Kidney glomerular epithelial cell (primary cell): ENCODE measurements at places on chromosomes 11 and 22.

DNA sequence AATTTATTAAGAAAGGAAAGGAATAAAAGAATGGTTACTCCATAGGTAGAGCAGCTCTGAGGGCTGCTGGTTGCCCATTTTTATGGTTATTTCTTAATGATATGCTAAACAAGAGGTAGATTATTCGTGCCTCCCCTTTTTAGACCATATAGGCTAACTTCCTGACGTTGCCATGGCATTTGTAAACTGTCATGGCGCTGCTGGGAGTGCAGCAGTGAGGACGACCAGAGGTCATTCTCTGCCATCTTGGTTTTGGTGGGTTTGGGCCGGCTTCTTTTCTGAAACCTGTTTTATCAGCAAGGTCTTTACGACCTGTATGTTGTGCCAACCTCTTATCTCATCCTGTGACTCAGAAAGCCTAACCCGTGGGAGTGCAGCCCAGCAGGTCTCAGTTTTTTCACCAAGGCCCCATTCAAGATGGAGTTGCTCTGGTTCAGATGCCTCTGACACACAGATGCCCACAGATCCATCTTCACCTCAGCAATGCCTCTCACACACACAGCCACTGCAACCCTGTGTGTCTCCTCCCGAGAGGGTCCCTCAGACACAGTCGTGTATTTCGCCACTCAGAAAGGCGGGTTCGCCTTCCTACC, 16.4 kb upstream of the JAM3 start:
- DNase-seq: no peak

- DNase-seq: no peak
Measured at GRCh38 chr22:36280379-36280778, 27.4 kb downstream of the APOL1 start.

DNA sequence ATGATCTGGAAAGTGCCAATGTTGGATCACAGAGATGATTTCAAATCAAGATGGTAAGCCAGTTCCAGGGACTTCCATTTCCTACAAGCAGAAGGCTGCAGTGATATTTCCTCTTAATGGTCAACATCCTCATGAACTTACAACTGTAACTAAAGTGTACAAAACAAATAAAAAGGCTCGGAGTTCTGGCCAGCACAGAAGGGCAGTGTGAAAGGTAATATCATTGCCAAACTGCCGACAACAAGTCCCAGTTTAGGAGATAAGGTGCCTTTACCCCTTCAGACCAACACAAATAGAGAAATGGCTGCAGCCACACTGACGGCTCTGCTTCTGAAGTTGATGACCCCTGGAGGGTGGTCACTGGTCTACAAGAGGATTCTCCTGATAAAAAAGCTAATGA, 91.1 kb downstream of the ETS1 start:
- no peak for DNase-seq

- DNase-seq: peak; percentile 83
Measured at GRCh38 chr11:66891851-66892660, 35.2 kb downstream of the LRFN4 start.

DNA sequence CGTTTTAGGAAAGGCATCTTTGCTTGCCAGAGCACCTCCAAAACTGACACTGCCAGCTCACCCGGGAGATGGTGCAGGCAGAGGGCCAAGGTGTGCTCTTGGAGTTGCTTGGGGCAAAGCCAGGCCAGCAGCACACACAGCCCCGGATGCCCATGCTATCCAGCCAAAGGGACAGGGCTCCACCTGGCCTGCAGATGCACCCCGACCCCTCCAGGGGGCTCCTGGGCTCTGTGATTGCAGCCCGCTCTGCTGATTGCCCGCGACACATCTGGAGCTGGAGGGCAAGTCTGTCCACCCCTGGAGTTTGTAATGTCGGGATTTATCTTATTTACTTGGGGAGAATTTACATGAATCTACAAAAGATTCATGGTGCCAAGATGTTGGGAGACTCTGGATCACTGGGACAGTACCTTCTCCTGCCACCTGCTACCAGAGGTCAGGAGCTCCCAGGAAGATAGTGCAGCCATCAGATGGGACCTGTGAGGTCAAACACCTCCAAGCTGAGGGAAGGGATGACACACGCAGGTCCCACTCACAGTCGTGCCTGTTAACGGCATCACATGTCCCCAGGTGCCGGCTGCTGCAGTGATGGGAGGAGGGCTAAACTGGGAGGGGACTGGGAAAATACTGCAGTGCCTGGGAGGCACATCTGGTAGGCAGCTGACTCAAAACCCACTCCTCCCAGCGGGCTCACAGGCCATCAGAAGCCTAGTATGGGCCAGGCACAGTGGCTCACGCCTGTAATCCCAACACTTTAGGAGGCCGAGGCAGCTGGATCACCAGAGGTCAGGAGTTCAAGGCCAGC, 17.2 kb downstream of the CBX7 start:
- DNase-seq: peak; percentile 16

DNA sequence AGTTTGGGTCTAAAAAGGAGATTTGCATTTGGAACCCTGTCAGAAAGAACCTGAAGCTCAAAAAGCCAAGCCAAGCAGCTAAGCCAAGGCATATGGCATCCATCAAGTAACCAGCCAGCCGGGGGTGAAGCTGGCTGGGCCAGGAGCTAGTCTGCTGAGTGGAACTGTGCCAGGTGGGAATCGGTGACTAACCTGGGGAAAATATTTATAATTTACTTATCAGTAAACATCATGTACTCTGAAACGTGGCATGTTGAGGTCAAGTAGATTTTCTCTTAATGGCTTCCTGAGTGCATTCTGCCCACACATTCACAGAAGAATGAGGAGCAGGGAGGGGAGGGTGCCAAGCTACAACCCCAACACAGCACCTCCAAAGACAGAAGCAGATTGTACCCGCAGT, 70.5 kb upstream of the SESN3 start:
- DNase-seq: no peak

- DNase-seq: peak; percentile 66
Measured at GRCh38 chr11:46537537-46538295, 56.1 kb downstream of the AMBRA1 start.

DNA sequence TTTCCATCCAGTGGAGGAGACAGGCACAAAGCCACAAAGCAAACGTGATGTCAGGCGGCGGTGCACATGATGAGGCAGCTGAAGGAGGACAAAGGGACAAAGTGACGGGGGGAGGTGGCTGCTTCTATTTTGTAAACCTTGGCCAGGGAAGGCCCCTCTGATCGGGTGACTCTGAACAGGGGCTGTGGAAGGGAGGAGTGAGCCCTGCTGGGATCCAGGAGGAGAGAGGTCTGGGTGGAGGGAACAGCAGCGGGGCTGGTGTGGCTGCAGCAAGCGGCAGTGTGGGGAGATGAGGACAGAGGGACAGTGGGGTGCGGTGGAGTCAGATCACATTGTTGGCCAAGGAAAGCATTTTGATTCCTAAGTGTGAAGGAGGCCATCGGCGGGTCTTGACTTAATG, 36.7 kb downstream of the SHISAL1 start:
- no peak for DNase-seq
